MCF 10A (cell line): ENCODE measurements at places on chromosomes 3 and 15. TPM values are rescaled to one million over a fixed set of nuclear protein-coding genes. Genes with fewer than 3 reads are reported as not detected.

GRCh38 chr3:188178293-188178936, 24.5 kb downstream of the LPP start:
- no peak for DNase-seq

DNA sequence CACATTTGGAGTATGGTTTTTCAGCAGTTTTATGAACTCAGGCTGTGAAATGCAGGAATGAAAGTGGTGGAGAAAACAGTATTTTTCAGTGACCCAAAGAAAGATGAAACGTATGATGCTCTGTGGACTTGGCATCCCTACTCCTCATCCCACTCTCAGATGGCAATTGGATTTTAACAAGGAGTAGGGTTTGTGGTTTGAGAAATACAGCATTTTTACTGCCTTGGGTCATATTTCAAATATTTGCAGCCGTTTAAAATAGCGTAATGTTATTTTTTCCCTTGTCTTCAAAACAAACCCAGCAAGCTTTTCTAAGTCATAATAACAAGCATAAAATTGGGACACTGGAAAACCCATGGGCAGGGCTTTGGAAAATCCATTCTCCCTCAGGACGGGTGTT, 117.2 kb upstream of the LRIG1 start:
- DNase-seq, result no peak

Gene INO80
- 32.3 and 33.8 TPM in 2 replicates for total RNA-seq

- DNase-seq, result no peak
Observed at GRCh38 chr3:40054568-40055222, 245.3 kb downstream of the MYRIP start.

Gene IGSF11
- not detected in 2 replicates for total RNA-seq

DNA sequence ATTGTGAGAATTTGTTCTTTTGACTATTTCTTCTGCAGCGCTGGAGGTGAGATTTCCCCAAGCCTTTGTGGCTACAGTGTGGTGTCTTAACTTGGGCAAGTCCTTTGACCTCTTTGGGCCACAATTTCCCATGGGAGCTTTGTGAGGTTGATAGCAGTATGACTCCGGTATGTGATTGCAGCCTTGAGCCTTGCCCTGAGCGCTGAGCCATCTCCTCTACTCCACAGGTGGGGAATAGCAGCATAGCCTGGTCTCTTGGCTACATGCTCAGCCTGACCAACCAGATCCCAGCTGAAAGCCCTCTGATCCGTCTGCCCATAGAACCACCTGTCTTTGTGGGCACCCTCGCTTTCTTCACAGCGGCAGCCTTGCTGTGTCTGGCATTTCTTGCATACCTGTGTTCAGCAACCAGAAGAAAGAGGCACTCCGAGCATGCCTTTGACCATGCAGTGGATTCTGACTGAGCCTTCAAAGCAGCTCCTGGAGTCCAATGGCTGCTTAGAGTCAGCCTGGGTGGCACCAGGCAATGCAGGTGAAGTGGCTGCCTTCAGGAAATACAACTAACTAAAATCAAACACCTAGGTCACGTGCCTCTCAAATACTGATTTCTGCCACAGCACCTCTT, 30.0 kb upstream of the RPL14 start:
- DNase-seq, result no peak

GRCh38 chr15:91634179-91634578, 219.3 kb upstream of the SLCO3A1 start:
- no peak for DNase-seq

- DNase-seq, result no peak
Observed at GRCh38 chr15:70141376-70142071, 43.8 kb upstream of the TLE3 start.

- DNase-seq, result no peak
Observed at GRCh38 chr3:171986757-171987518, 52.4 kb upstream of the FNDC3B start.

DNA sequence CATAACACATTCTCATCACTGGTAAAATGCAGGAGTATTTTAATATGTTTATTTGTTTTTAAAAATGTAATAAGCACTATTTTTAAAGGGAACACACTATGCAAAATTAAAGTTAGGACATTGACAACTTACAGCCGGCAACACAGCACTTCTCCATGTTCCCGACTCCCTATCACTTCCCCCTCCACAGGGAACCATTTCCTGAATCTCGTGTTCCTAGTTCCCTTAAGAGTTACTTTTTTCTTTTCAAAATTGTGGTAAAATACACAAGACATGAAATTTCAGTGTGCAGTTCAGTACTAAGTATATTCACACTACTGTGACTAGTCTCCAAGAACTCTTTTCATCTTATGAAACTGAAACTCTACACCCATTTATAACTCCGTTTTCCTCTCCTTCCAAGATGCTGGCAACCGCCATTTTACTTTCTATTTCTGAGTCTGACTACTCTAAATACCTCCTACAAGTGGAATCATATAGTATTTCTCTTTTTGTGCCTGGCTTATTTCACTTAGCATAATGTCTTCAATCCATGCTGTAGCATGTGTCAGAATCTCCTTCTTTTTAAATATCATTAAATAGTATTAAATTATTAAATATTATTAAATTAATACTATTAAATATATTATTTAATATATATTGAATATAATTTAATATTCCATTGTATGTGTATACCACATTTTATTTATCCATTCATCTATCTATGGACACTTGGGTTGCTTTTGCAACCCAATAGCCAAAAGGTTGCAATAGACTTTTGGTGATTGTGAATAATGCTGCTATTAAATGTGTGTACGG, 25.9 kb upstream of the UBE2Q2 start:
- DNase-seq, result no peak

DNA sequence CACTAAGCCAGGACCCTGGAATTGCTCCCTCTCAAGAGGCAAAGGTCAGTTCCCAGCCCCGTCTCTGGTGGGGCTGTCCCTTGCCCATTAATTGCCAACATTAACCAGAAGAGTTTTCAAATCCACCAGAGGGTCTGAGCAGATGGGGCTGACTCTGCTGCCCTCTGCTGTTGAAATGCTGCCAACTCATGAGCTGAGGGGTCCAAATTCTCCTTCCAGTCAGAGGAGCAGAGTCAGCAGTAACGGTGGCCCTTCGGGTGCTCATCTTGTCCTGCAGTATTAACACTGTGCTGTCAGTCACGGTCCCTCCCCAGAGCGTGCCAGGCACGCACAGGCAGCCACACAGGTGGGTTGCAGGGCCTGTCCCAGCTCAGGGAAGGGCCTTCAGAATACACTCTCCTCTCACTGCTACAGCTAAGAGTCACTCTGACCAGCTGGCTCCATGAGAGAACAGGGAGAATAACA, 10.7 kb upstream of the SPTBN5 start:
- DNase-seq, result peak; percentile 66

Gene SLC12A8
- 8.5 and 13.0 TPM in 2 replicates for total RNA-seq

GRCh38 chr3:107630779-107631178, 108.0 kb downstream of the BBX start:
- DNase-seq, result peak; percentile 10

DNA sequence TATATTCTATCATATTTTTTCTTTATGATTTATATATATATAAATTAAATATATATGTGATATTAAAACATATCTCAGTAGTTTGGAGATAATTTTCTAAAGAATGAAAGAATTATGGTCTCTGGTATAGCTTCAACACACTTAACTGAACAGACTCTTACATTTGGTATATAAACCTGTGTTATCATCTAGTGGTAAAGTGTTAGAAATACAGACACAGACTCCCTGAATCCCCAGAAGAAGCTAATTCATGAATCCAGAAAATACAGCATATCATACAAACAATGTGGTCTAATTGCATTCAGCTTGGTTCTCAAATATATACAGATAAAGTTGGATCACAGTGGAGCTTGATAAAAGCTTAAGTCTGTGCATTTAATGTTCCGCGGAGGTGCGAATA, 1100.4 kb downstream of the ROBO2 start:
- DNase-seq, result no peak

- no peak for DNase-seq
Observed at GRCh38 chr15:31954374-31955172, 75.7 kb upstream of the CHRNA7 start.

Gene TMEM45A
- 4.1 and 8.0 TPM in 2 replicates for total RNA-seq

DNA sequence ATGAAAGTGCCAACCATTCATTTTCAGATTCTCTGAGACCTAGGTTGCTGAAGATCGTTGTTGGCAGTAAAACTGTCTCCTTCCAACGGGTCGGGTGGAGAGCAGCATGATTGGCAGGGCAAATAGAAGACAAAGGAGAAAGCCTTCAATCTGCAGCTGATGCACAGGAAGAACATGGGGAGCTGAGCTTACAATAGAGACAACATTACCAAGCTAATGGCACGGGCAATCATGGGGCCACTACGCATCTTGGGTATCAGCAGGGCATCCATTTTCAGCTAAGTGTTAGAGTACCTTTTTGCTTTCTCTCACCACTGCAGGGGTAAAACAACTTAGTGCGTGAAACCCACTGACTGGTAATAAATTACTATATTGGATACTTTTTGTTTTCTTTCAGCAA, 114.8 kb downstream of the WDR72 start:
- DNase-seq, result no peak

DNA sequence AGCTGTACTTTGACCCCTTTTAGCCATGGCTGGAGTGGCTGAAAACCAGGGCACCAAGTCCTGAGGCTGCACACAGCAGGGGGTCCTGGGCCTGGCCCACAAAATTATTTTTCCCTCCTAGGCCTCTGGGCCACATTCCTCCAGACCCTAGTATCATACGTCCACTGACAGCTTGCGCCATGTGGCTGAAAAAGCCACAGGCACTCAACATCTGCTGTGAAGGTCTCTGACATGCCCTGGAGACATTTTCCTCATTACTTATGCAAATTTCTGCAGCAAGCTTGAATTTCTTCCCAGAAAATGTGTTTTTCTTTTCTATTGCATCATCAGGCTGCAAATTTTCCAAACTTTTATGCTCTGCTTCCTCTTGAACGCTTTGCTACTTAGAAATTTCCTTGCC, 239.0 kb downstream of the SQOR start:
- peak; percentile 18 for DNase-seq

Gene CAMK2N2
- total RNA-seq, result 6.1 TPM in 2 replicates

DNA sequence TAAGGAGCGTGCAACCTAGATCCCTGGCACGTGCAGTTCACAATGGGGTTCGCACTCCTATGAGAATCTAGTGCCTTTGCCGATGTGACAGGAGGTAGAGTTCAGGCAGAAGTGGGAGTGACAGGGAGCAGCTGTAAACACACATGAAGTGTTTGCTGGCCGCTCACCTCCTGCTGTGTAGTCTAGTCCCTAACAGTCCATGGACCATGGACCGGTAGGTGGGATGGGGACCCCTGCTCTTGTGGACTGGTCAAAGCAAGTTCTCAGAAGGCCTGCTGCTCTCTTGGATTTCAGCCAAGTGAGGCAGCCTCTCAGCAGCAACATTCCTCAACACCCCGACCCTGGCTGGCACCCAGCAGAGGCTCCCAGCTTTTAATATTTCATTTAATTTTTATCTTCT, 58.2 kb upstream of the SNRPA1 start:
- no peak for DNase-seq

GRCh38 chr15:51771773-51772172, 20.4 kb downstream of the TMOD2 start:
- DNase-seq, result no peak

- no peak for DNase-seq
Observed at GRCh38 chr15:67035886-67036285, 29.5 kb upstream of the SMAD3 start.

- DNase-seq, result no peak
Observed at GRCh38 chr3:97359977-97360376, 404.6 kb upstream of the ARL6 start.

Gene GBE1
- total RNA-seq, result 41.8 and 58.1 TPM in 2 replicates

Gene SNRPA1
- 99.4 and 99.5 TPM in 2 replicates for total RNA-seq

- DNase-seq, result no peak
Observed at GRCh38 chr3:152305075-152305474, 36.3 kb downstream of the MBNL1 start.

- DNase-seq, result no peak
Observed at GRCh38 chr3:23312866-23313265, 109.7 kb downstream of the UBE2E2 start.

DNA sequence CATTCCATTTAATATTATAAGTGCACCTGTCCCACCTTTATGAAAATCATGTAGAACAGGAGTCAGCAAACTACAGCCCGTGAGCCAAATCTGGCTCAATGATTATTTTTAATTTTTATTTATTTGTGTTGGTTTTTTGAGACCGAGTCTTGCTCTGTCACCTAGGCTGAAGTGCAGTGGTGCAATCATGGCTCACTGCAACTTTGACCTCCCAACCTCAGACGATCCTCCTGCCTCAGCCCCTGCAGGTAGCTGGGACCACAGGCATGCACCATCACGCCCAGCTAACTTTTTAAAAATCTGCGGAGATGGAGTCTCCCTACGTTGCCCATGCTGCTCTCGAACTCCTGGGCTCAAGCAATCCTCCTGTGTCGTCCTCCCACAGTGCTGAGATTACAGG, 42.0 kb downstream of the MYO1E start:
- no peak for DNase-seq

- no peak for DNase-seq
Observed at GRCh38 chr15:58736018-58736643, 13.4 kb downstream of the ADAM10 start.

DNA sequence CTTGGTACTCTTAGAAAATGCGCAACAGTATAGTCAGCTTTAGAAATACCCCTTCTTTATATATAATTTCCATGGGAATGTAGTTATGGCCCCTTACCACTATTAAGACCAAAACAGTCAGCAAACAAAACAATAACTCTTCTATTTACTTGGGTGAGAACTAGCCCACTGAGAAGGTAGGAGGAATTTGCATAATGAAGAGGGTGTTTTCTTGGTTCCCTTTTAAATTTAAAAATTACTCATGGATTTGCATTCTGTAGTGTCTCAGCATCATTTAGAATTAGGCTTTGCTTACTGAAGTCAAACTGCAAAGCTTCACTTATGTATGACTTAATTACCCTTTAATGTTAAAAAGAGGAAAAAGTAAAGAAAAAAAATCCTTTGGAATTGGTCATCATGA, 350.8 kb downstream of the PTPRG start:
- DNase-seq, result no peak

DNA sequence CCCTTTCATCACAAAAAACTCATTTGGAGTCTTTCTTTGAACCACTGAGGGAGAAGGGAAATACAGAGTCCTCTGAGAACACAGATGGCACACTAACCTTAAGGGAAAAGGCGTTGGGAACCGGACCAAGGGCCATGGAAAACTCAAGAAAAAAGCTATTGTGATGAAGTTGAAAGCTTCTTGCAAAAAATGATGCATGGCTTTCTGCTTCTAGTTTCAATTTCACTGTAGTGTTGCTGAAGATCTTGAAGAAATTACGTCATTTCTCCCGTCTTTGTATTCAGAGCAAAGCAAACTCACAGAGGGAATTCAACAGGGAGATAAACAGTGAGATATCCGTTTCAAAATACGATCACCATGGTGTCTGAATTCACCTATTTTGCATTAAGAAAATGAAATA, 642.3 kb upstream of the ADAMTS9 start:
- no peak for DNase-seq
